PC-3 (cell line): ENCODE measurements at places on chromosomes 12 and 14. TPM values are rescaled to one million over a fixed set of nuclear protein-coding genes. Genes with fewer than 3 reads are reported as not detected.
A peak's percentile ranks its signal among the peaks of the same experiment; 100 is the strongest.

The HOXC10 gene
- total RNA-seq, result 0.69 and 2.9 TPM in 2 replicates

DNA sequence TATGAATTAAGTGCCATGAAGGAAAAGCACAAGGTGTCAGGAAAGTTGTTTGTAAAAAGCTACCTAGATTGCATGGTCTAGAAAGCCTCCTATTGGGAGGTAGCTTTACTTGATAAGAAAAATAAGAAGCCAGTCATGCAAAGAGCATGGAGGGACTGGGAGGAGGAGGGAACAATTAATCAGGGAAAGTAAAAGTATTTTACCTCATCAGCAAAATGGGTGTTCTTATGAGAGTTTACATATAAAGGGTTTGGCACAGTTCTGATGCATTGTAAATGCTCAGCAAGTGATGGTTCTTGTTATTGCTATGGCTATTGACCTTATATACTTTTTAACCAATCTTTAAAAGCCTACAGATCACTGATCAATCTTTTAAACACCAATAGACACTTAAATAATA lies 17.0 kb upstream of the TSPAN8 start:
- no peak for DNase-seq
- H3K27me3 ChIP-seq, result no peaks in the 10 kb centered on the region
- H3K4me3 ChIP-seq, result no peak overlapping the region
- H3K4me1 ChIP-seq, result no peaks in the 10 kb centered on the region
- H3K36me3 ChIP-seq, result no peaks in the 10 kb centered on the region

- DNase-seq, result peak; percentile 5
- H3K27me3 ChIP-seq, result no peaks in the 10 kb centered on the region
- no peak overlapping the region for H3K27ac ChIP-seq
Observed at GRCh38 chr12:76519538-76519937, 40.0 kb downstream of the OSBPL8 start.

GRCh38 chr12:8876887-8877286 lies 37.4 kb upstream of the PHC1 start:
- no peaks in the 10 kb centered on the region for H3K27me3 ChIP-seq
- H3K4me3 ChIP-seq, result no peak overlapping the region
- H3K27ac ChIP-seq, result no peak overlapping the region
- no peaks in the 10 kb centered on the region for H3K36me3 ChIP-seq
- no peak for DNase-seq

The PMCH gene
- not detected in 2 replicates for total RNA-seq

DNA sequence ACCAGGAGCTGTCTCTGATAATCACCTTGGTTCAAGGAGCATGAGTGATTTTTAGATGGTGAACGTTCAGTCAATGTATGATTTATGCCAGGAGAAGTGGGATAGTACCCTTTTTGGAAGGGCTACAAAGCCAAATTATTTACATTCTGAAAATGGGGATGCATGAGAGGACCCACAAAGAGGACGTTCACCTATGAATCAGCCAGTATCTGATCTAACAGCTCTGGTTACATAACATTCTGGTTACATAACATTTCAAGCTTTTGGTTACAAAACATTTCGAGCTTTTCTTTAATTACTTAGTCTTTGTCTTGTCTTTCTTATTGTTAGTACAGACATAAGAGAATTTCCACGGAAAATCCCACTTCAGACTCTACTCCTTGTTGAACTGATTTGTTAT lies 68.8 kb downstream of the SLCO1A2 start:
- H3K4me3 ChIP-seq, result no peak overlapping the region
- DNase-seq, result no peak
- H3K27me3 ChIP-seq, result peaks cover 5% of the 10 kb centered on the region; the same call in 1 of the 2 replicates
- H3K27ac ChIP-seq, result no peak overlapping the region

DNA sequence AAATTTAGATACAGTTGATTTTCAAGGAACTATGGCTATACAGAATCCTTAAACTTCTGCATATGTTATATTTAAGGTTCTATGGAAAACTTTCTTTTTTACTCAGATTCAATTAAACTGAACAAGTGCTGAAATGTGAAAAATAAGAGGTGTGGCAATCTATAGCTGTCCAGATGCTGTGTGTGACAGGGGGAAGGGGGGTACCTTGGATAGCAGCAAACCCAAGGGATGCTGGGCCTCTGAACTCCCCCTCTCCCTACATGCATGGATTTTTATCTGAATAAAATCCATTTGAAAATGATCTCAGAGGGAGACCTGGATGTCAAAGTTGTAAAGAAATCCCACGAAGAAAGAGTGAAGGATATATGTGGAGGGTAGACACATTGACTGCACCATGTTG lies 82.8 kb upstream of the CCDC198 start:
- DNase-seq, result no peak
- no peaks in the 10 kb centered on the region for H3K4me1 ChIP-seq
- H3K27ac ChIP-seq, result no peak overlapping the region
- no peak overlapping the region for H3K4me3 ChIP-seq
- no peaks in the 10 kb centered on the region for H3K36me3 ChIP-seq

GRCh38 chr12:101799774-101800173 lies 31.0 kb downstream of the GNPTAB start:
- no peaks in the 10 kb centered on the region for H3K27me3 ChIP-seq
- H3K27ac ChIP-seq, result no peak overlapping the region
- no peak overlapping the region for H3K4me3 ChIP-seq
- no peaks in the 10 kb centered on the region for H3K36me3 ChIP-seq
- no peaks in the 10 kb centered on the region for H3K4me1 ChIP-seq

- peaks cover 23% of the 10 kb centered on the region for H3K4me1 ChIP-seq
- no peaks in the 10 kb centered on the region for H3K36me3 ChIP-seq
- H3K27ac ChIP-seq, result no peak overlapping the region
- peak; percentile 64 for DNase-seq
- H3K27me3 ChIP-seq, result no peaks in the 10 kb centered on the region
Observed at GRCh38 chr14:36767603-36768281, 106.1 kb downstream of the PAX9 start.

GRCh38 chr14:84195514-84195913 lies 1334.4 kb upstream of the FLRT2 start:
- no peaks in the 10 kb centered on the region for H3K36me3 ChIP-seq
- no peaks in the 10 kb centered on the region for H3K27me3 ChIP-seq
- no peak overlapping the region for H3K4me3 ChIP-seq
- no peak for DNase-seq

- H3K27ac ChIP-seq, result no peak overlapping the region
- no peaks in the 10 kb centered on the region for H3K27me3 ChIP-seq
- H3K36me3 ChIP-seq, result no peaks in the 10 kb centered on the region
- no peak for DNase-seq
Observed at GRCh38 chr14:92651106-92651757, 97.2 kb downstream of the LGMN start.

GRCh38 chr14:25042362-25043299 lies 7.3 kb downstream of the STXBP6 start:
- H3K27ac ChIP-seq, result no peak overlapping the region
- H3K4me3 ChIP-seq, result no peak overlapping the region
- peaks cover 5% of the 10 kb centered on the region; the same call in 1 of the 2 replicates for H3K27me3 ChIP-seq
- H3K36me3 ChIP-seq, result no peaks in the 10 kb centered on the region
- DNase-seq, result peak; percentile 24
- H3K4me1 ChIP-seq, result no peaks in the 10 kb centered on the region

The GYS2 gene
- total RNA-seq, result not detected in 2 replicates

- peaks cover 56% of the 10 kb centered on the region for H3K27me3 ChIP-seq
- DNase-seq, result no peak
- no peaks in the 10 kb centered on the region for H3K4me1 ChIP-seq
- no peaks in the 10 kb centered on the region for H3K36me3 ChIP-seq
Observed at GRCh38 chr12:117085318-117085947, 13.8 kb downstream of the TESC start.

DNA sequence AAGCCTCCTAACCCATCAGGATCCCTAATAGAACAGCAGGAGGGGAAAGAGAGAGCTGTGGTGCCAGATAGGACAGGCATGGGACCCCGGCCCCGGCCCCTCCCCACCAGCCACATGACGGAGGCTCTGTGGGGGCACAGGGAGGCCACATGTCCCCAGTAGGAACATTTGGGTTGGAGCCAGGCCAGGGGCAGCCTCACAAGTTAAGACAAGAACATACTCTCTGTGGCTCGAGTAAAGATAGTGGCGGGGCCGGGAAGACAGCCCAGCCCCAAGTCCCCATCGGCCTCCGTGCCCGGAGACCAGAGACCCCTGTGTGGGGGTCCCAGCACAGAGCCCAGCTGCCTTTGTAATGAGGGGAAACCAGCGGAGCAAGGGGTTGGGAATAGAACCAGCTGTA lies 78.6 kb upstream of the GALNT9 start:
- peaks cover 24% of the 10 kb centered on the region for H3K27me3 ChIP-seq
- H3K36me3 ChIP-seq, result no peaks in the 10 kb centered on the region
- H3K4me1 ChIP-seq, result no peaks in the 10 kb centered on the region
- H3K27ac ChIP-seq, result no peak overlapping the region
- no peak for DNase-seq

The ANG gene
- total RNA-seq, result 4.8 and 6.6 TPM in 2 replicates

GRCh38 chr12:85558684-85559083 lies 277.5 kb downstream of the RASSF9 start:
- DNase-seq, result no peak
- no peak overlapping the region for H3K4me3 ChIP-seq
- H3K27me3 ChIP-seq, result no peaks in the 10 kb centered on the region
- no peak overlapping the region for H3K27ac ChIP-seq

GRCh38 chr12:2171672-2172426 lies 119.1 kb downstream of the CACNA1C start:
- no peak overlapping the region for H3K27ac ChIP-seq
- peaks cover 4% of the 10 kb centered on the region; the same call in 1 of the 2 replicates for H3K4me1 ChIP-seq

- no peak overlapping the region for H3K27ac ChIP-seq
- peak; percentile 31 for DNase-seq
- no peaks in the 10 kb centered on the region for H3K27me3 ChIP-seq
- peak overlapping the region; percentile 69; the same call in 1 of the 2 replicates for H3K4me3 ChIP-seq
Observed at GRCh38 chr12:122837306-122838265, 2.3 kb downstream of the HIP1R start.

GRCh38 chr14:68527329-68527851 lies 265.5 kb downstream of the ZFP36L1 start:
- peaks cover 3% of the 10 kb centered on the region; the same call in 1 of the 2 replicates for H3K36me3 ChIP-seq
- no peaks in the 10 kb centered on the region for H3K27me3 ChIP-seq
- peaks cover 8% of the 10 kb centered on the region for H3K4me1 ChIP-seq
- DNase-seq, result no peak
